ENCODE measurements at places on chromosomes 16 and 17.
A peak's percentile ranks its signal among the peaks of the same experiment; 100 is the strongest.

GRCh38 chr17:21286909-21287702 lies 2.6 kb downstream of the MAP2K3 start:
- peak; percentile 72 for DNase-seq

- peak; percentile 62 for DNase-seq
Measured at GRCh38 chr17:7862692-7863437, 5.1 kb downstream of the CYB5D1 start.

- peak; percentile 42 for DNase-seq
Measured at GRCh38 chr17:56902348-56902747, 11.5 kb downstream of the TRIM25 start.

DNA sequence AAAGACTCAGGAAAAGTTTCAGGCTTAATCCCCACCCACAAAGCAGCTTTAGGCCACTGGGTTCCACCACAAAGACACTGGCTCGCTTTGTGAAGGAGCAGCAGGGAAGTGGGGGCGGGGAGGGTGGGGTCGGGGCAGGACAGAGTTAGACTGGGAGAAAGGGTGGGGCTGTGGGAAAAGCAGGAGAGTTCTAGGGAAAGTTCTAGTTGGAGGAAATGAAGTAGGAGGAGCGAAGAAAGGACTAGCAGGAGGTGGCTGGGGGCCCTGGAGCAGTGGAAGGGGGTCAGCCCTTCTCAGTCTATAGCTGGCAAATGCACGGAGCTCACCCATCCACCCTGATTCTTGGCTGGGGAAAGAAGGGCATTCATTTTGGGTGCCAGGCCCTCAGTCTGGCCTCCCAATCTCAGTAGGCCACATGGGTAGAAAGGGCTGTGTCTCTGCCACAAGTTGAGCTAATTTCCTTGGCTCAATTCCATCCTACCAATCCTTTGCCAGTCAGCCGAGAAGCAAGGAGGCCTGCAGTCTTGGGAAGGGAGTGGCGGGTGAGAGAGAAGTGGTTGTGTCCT lies 4.6 kb downstream of the INPP5K start:
- peak; percentile 82 for DNase-seq

DNA sequence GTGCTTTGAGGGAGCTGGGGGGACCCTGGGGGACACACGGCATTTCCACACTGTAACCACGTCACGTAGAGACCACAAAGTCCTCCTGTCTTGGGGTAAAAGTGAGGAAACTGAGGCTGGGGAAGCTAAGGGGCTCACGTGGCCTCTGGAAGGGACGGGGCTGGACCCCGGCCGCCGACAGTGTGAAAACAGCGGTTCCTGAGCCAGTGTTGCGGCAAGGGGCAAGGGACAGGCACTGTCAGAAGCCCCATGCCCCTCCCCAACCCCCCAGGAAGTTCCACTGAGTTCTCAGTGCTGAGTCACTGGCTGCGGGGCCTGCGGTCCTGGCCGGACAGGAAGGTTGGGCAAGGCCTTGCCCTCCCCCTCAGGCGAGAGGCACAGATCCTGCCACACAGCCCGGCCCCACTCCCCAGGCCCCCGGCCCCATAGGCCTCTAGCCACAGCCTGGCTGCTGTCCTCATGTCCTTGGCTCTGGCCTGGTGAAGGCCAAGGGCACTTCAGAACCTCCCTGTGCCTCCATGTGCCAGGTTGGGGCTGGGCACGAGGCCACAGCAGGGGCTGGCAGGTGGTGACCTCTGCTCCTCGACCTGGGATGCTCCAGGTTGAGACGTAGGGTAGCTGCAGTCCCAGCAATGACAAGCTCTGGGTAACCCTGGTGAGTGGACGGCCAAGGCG lies 5.0 kb upstream of the CCDC57 start:
- DNase-seq = peak; percentile 88

- DNase-seq = no peak
Measured at GRCh38 chr17:13953841-13954240, 115.5 kb upstream of the COX10 start.

DNA sequence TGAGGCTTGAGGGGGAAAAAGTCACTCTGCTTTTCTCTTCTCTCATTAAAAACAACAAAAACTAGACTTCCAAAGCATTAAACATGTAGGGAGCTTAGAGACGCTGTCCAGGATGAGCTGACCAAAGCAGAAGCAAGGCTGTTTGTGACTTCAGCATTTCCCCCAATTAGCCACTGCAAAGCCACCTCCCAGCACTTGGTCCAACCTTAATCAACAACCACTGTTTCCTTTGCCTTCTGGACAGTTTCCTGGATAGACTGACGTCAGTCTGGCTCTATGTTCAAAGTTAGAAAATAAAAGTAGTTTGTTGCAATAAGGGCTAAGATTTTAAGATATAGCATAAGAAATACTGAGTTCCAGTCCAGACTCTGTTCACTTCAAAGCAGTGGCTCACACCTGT lies 3.1 kb downstream of the TMEM231 start:
- DNase-seq = no peak

DNA sequence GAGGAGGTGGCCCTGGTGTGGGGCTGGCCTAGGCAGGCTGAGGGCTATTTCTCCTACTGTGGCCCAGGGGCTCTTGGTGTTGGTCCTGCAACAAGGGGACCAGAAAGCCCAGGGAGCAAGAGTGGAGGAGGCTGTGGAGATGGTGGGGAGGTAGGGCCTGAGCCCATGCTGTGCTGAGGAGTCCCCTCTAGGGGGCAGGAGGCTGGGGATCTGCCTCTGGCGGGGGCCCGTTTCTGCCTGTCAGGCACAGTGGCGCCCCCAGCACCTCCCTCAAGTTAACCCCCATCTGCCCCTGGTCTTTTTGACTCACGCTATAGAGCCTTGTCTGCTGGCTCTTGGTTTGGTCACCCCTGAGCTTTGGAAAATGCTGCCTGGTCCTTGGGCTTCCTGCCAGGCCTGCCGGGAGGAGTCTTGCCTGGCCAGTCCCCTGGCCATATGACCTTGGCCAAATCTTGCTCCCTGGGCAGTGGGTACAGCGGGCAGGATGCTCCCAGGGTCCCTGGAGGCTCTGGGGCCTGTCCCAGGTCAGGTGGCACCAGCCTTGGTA lies 5.9 kb downstream of the BAIAP2 start:
- peak; percentile 22 for DNase-seq

DNA sequence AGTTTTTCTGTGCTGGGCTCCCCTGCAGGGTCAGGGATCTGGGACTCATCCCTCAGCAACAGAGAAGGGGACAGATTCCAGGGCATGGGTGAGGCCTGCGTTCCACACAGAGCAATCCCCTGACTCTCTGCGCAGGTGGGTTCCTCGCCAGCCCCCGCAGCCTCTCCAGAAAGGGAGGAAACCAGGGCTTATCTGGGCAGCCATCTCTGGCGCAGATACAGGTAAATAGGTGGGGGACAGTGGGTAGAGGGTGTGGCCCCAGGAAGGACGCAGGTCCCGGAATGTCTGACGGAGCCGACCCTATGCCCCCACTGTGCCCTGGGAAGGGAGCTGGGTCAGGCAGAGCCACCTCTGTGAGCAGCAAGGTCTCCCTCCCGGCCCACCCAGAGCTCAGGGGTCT lies 23.2 kb downstream of the PIEZO1 start:
- no peak for DNase-seq

DNA sequence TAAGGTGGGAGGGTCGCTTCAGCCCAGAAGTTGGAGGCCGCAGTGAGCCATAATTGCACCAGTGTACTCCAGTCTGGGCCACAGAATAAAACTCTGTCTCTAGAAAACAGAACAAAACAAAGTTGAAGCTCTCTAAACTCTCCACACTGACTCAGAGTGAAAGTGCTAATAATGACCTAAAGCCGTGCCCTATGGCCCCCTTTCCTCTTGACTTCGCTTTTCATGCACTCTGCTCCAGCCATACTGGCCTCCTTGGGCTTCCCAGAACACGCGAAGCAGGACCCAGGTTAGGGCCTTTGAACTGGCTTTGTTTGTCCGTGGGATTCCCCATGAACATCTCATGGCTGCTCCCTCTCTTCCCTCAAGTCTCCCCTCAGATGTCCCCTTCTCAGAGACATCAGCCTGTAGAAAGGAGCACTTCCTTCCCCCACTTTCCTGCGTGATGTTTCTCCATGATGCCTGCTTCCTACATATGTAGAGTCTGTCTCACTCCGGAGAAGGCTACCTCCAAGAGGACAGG lies 18.6 kb upstream of the SPN start:
- no peak for DNase-seq

GRCh38 chr16:23788685-23789084 lies 33.9 kb downstream of the CHP2 start:
- DNase-seq = no peak

GRCh38 chr17:1192911-1193699 lies 13.3 kb upstream of the ABR start:
- no peak for DNase-seq

GRCh38 chr17:77709594-77709993 lies 248.9 kb upstream of the TNRC6C start:
- no peak for DNase-seq

- DNase-seq = no peak
Measured at GRCh38 chr17:1379930-1380313, 20.1 kb downstream of the YWHAE start.

DNA sequence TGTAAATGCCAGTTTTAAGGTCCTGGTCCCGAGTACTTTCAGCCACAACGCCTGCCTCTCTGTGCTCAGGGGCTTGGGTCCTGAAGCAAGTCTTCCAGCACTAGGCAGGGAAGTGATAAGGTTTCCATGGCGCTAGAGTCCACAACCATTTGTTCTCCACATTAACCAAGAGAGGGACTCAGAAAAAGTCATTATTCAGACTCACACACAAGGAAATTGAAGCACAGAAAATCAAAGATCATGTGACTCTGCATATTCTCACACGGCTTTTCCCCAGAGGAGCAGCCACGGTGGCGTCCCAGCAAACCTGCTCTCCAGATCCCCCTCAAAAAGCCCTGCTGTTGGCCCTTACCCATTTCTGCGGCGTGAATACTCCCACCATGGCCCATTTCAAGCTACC lies 9.7 kb downstream of the ENPP7 start:
- DNase-seq = no peak

GRCh38 chr17:78430892-78431691 lies 52.6 kb downstream of the PGS1 start:
- DNase-seq = no peak

DNA sequence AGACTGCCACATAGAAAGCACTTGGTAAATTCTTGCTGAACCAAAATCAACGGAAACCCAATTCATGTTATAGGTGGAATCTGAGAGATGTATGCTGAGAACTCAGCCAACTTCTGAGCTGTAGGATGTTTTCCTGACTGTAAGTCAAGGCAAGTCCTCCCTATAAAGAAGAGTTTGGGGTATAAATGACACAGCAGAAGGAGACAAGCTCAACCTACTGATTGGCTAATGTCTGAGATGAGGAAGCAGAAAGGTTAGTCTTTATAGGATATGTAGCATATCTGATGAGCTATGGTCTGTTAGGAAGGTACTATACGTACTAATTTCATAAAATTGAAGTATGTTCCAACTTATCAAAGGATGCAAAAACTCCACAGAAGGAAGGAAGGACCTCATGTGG lies 99.5 kb downstream of the XYLT1 start:
- DNase-seq = no peak

DNA sequence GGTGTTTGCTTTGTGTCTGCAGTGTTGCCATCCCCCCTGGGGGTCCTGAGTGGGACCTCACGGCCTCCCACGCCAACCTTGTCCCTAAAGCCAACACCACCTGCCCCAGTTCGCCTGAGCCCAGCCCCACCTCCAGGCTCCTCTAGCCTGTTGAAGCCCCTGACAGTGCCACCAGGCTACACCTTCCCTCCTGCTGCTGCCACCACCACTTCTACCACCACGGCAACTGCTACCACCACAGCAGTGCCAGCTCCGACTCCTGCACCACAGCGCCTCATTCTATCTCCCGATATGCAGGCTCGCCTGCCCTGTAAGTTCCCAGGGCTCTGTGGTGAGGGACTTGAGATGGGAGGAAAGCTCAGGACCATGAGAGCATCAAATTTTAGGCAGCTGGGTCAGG lies 22.2 kb downstream of the SRCAP start:
- DNase-seq = no peak

DNA sequence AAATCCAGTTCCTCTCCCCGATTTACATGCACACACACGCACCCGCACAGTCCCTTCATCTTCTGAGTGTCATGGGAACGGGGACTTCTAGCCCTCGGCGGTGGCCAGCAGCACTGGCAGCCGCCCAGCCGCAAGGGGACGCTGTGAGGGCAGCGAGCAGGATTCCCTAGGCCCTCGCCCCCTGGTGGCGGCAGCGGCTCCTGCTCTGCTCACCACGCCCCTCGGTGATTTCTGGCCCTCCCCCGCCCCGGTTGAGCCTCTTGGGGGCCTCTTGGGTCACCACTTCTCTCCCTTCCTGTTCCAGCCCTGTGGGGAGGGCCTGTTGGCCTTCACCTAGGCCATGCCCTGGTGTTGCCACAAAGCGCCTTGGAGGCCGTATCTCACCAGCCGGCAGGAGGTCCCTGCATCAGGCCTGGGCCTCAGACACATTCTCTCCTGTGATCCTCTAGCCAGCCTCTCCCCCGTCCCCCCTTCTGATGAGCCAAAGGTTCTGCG lies 75.2 kb upstream of the KSR1 start:
- DNase-seq = peak; percentile 61

GRCh38 chr17:9255833-9256232 lies 234.5 kb downstream of the NTN1 start:
- DNase-seq = no peak

DNA sequence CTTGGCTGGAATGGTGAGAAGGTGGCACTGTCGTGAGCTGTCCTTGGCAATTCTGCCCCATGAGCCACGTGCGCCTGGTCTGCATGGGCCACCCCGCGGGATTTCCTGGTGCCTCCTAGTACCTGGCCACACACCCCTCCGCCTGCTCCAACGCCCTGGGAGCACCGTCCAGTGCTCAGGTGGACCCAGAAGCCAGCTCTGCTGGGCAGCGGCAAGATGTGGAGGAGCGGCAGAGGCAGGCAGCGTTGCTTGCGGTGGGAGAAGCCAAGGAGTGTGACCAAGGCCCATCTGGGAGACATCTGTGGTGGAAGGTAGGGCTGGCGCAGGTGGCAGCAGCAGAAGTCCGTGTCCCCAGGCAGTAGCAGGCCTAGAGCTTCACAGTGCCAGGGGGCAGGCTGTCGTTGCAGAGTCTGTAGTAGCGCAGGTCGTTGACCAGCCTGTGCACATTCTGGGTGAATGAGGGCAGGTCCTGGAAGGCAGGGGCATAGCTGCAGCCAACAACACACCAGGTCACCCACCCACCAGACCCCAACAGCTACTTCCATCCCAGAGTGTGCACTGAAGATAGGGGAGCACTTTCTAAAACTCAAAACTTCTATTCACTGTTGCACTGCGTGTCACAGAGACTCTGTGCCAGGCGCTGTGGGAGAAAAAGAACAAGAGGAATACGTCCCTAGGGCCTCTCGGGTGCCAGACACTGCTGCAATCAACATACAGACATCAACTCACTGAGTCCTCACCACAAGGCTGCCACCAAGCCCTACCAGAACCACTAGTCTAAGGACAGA lies 34.9 kb upstream of the GSG1L start:
- DNase-seq = no peak
